ENCODE measurements at places on chromosomes 3 and 15.

DNA sequence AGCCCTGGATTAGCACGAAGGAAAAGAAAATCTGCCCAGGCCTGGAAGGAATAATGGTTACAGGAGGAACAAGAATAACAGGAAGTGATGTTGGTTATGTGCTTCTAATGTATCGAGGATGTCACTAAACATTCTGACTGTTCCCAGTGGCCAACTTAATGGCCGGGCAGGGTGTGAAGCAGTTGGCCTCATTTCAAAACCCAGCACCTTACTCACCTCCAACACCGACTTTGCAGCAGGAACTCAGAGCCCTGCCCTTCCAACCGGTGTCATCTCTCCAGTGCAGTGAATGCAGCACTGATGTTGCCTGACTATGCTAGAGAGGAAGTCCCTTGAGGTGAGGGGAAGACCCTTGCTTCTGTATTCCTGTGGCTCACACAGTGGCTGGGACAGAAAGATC is 162.4 kb upstream of the LRTM1 start:
- no peak for DNase-seq

GRCh38 chr3:57644740-57645139 is 47.6 kb upstream of the ARF4 start:
- DNase-seq = no peak

- DNase-seq = no peak
Measured at GRCh38 chr3:116492379-116492778, 47.1 kb upstream of the LSAMP start.

DNA sequence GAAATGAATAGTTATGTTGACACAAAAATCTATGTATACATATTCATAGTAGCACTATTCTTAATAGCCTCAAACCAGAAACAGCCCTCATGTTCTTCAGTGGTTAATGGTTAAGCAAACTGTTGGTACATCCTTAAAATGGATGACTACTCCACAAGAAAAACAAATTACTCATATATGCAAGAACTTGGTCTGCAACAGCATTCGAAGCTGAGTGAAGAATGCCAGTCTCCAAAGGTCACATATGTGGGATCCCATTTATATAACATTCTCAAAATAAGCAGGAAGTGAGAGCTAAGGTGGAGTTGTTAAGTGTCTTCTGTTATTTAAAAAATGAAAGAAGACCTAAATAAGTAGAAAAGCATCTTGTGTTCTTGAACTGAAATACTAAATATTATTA is 365.7 kb downstream of the GABRG3 start:
- DNase-seq = no peak

- no peak for DNase-seq
Measured at GRCh38 chr3:25021816-25022215, 406.2 kb upstream of the RARB start.

GRCh38 chr15:62462268-62462667 is 297.2 kb upstream of the C2CD4B start:
- DNase-seq = no peak

- DNase-seq = no peak
Measured at GRCh38 chr3:18344306-18345014, 80.7 kb downstream of the SATB1 start.

All from KG1 (cell line).